DMS53 (cell line): ENCODE measurements at places on chromosomes 3 and 15.

DNA sequence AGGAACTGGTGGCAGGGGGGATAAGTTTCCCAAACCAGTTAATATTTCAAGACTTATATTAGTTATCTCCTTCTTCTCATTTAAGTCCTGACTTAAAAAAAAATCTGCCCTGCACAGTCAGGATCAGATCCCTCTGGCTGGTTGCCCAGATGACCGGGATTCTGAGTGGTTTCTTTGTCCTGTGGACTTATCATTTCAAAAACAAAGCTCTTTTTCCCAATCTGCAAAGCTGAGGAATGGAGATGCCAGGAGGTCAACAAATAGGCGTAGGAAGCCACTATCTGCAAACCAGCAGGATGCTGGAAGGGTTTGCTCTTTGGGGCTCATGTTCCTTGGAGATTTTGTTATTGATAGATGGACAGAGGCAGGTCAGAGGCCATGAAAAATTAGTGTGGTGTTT is 5.8 kb downstream of the C3orf20 start:
- no peak for DNase-seq

DNA sequence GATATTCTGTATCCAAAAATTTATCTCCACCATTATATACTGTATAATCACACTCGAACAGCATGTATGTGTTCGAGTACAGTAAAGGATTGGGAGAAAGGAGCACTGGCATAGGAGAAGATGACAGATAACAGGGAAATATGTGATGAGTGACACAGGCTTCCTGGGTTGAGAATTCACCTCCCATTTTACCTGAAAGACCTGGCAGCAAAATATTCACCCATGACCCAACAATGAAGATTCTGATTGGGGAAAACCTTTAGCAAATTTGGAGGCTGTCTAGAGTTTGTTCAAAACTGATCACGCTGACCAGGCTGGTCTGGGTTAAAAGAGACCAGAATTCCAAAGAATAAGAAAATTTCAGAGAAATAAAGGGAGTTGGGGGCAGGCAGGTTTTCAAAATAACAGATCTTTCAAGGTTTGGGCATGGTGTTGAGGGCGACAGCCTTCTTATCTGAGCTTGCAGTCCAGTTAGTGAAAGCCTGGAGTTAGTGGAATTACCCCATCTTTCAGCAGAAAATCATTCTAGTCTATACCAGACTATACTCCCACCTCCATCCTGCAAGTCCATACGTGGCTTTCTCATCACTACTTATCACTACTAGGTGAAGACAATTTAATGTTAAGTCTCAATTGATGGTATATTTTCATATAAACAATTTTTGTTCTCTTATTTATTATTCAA is 42.8 kb upstream of the RSL24D1 start:
- DNase-seq = no peak

- DNase-seq = no peak
Observed at GRCh38 chr3:195817578-195818135, 5.9 kb upstream of the MUC4 start.

DNA sequence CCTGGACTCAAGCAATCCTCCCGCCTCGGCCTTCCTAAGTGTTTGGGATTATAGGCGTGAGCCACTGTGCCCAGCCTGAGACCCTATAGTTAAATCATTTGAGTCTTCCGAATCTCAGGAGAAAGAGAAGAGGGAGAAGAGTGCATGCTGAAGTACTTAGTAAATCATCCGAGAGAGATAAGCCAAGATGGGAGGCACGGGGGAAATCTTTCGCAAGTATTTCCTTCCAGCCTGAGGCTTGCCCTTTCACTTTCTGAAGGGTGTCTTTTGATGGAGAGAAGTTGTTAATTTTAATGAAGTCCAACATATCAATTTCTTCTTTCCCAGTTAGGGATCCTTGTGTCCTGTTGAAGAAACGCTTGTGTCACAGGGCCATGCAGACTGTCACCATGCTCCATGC is 97.1 kb upstream of the SLC6A6 start:
- no peak for DNase-seq
